GM23338 (cell line): ENCODE measurements at places on chromosomes 5 and 9. TPM values are rescaled to one million over a fixed set of nuclear protein-coding genes. Genes with fewer than 3 reads are reported as not detected.

DNA sequence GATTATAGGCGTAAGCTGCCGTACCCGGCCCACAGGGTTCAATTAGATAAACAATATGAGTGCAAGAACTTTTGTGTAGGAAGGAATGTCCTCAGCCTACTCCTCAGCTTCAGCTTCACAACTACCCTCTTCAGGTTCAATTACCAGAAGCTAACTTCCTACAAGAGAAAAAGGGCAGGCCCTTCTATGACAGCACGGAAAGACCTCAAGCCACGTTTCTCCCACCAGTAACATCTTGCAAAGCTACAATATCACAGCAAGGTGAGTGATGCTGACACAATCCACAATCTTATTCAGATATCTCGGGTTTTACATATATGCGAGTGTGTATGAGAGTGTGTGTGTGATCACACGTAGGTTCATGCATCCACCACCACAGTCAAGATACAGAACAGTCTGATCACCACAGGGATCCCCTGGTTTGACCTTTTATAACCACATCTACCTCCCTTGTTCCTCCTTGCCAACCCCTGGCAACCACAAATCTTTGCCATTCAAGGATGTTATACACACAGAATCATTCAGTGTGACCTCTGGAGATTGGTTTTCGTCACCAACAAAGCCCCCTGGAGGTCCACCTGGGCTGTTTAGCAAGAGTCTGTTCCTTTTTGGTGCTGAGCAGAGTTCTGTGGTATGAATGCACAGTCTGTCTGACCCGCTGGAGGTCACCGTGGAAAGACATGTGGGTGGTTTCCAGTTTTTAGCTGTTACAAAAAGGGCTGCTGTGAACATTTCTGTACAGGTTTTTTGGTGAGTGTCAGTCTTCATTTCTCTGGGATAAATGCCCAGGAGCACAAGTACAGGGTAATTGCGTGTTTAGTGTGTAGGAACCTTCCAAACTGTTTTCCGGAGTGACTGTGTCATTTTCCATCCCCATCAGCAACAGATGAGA is 38.2 kb downstream of the IPPK start:
- no peaks in the 10 kb centered on the region for H3K27me3 ChIP-seq
- no peak overlapping the region for H3K4me3 ChIP-seq
- H3K27ac ChIP-seq = no peak overlapping the region
- H3K36me3 ChIP-seq = peaks cover 8% of the 10 kb centered on the region; the same call in 1 of the 2 replicates

DNA sequence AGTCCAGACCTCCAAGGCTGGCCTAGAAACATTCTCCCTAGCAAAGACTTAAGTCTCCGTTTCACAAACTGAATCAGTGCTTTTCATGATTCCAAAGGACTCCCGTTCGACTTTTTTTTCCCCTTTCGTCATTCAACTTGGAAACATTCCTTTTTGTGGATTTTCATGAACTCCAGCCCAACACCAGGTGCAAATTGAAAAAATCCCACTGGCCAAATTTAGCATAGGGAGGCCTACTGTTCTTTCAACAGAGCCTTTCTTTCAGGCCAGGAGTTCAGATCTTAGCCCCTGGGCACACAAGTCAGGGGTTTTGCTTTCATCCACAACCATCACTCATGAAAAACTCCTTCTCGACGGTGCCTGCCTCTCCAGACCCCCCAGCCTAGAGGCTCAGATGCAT is 285.3 kb downstream of the PIK3R1 start:
- no peak overlapping the region for H3K27ac ChIP-seq
- no peaks in the 10 kb centered on the region for H3K4me1 ChIP-seq
- H3K36me3 ChIP-seq = peaks cover 12% of the 10 kb centered on the region
- H3K4me3 ChIP-seq = no peak overlapping the region
- DNase-seq = no peak
- H3K27me3 ChIP-seq = no peaks in the 10 kb centered on the region

DNA sequence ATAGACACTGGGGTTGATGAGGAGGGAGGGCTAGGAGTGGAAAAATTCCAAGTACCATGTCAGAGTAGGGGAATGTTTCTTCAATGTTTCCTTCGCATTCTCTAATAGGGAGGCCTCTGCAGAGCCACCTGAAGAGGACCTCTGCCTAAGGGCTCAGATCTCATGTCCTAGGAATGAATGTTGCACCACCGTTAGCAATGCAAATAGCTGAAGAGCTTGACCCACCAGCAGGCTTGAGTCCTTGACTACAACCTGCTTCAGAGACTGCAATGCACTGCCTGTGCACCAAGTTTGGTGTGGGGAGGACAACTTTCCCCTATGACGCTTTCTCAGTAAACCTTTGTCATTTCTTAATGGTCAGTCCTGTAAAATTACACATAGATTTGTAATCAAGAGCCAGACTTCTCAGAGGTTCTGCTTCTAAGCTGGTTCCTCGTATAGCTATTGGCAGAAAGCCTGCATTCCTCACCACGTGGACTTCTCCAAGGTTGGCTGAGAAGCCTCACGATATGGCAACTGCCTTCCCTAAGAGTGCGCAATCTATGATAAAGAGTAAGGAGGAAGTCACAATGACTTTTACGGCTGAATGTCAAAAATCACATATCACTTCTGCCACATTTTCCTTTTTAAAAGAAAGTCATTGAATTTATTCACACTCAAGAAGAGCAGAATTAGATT is 600.7 kb upstream of the PTGER4 start:
- no peak for DNase-seq
- H3K4me3 ChIP-seq = no peak overlapping the region
- H3K27me3 ChIP-seq = no peaks in the 10 kb centered on the region
- H3K4me1 ChIP-seq = 0 out of 2 replicates have a peak, but pooled peaks cover 2% of the 10 kb centered on the region
- H3K36me3 ChIP-seq = no peaks in the 10 kb centered on the region

TRIM7 gene
- total RNA-seq = 0.56 and 0.66 TPM in 2 replicates

DNA sequence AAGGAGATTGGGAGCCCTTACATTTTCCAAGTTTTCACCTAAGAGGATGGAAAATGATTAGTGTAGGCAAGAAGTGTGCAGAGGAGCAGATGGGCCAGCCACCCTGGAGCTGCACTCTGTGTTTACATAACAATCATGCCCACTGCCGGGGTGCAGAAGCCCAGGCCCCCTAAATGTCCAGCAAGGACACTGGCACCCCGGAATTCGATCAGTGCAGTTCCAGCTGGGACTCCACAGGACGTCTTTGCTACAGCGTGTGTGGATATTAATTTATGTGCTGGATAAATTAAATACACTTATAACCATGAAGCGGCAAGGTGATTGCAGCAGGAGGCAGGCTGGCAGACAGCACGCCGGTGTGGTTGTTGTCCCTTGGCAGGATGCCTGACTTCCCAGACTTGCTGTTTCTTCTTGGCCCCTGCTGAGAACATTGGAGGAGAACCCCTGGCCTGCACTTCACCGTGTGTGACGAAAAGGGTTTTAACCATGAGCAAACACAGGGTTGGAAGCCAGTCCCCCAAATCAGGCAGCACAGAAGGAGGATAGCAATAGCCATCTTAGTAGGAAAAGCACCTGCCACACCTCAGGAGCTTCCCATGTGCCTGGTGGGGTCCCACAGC is 73.7 kb downstream of the GADD45G start:
- peak; percentile 45 for DNase-seq
- peaks cover 4% of the 10 kb centered on the region; the same call in 1 of the 2 replicates for H3K27me3 ChIP-seq
- no peaks in the 10 kb centered on the region for H3K36me3 ChIP-seq

DNA sequence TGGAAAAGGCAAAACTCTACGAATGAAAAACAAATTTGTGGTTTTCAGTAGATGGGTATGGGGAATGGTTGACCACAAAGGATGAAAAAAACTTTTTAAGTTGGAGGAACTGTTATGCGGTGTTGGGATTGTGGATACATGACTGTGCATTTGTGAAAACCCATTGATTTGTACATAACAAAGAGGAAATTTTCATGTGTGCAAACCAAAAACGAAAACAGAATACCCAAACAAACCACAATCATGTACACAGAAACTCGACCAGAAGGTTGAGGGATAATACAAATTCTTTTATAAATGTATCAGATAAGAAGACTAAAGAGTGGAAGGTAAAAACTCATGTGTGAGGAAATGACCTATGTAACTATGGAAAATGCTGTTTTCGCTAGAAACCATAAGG is 1012.4 kb downstream of the CDH18 start:
- peaks cover 13% of the 10 kb centered on the region for H3K4me1 ChIP-seq
- DNase-seq = no peak

DNA sequence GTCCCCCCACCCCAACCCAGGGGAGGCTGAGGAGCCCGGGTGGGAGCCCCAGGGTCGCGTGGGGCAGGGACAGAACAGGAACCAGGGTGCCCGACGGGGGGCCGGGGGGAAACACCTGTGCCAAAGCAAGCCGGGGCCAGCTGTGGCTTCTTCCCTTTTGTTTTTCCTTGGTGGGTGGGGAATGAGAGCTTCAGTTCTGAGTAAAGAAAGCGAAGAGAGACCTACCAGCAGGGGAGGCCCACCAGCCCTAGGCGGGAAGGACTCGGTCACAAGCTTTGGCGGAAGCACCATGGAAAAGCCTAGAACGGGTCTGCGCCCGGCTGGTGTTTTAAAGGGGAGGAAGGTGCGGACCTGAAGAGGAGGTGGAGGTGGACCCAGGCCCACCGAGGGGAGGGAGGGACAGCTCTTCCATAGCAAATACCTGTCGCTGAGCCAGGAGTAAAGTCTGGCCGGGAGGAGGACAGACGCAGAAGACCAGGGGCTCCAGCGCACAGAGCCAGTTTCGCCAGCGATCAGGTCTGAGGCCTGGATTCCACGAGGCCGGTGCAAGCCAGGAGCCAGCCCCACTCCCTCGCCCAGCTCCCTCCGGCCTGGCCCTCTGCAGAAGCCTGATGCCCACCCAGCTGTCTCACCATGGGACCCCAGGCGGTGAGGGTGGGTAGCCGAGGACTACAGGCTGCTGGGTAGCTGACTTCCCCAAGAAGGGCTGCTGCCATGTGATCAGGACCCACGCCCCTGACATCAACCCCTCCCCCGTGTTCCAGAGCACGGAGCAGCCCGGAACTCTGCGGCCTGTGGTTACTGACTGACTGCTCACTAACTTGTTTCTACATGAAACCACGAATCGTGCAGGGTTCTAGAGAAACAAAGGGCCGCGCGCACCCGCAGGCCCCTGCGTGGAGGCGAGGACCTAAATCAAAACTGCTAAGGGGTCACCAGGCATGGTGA is 849 bp upstream of the MGAT1 start:
- H3K27ac ChIP-seq = peak overlapping the region; percentile 96
- no peaks in the 10 kb centered on the region for H3K36me3 ChIP-seq
- DNase-seq = peak; percentile 77
- H3K27me3 ChIP-seq = no peaks in the 10 kb centered on the region

DNA sequence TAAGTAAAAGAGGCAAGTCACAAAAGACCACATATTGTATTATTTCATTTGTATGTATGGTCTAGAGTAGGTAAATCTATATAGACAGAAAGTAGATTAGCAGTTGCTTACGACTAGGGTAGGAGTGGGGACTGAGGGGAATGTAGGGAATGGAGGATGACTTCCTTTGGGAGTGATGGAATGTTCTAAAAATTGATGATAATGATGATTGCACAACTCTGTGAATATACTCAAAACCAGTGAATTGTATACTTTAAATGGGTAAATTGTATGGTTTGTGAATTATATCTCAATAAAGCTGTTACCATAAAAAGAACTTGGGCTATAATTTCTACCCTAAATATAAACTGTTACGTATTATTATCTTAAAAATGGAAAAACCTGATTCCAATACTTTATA is 35.0 kb downstream of the ADAMTS6 start:
- DNase-seq = no peak
- no peaks in the 10 kb centered on the region for H3K4me1 ChIP-seq
- no peak overlapping the region for H3K4me3 ChIP-seq
- H3K36me3 ChIP-seq = no peaks in the 10 kb centered on the region
- no peak overlapping the region for H3K27ac ChIP-seq
- no peaks in the 10 kb centered on the region for H3K27me3 ChIP-seq

PCDHGB2 gene
- total RNA-seq = 5.0 and 5.8 TPM in 2 replicates

OSMR gene
- total RNA-seq = 2.3 and 2.6 TPM in 2 replicates

- H3K36me3 ChIP-seq = 0 out of 2 replicates have a peak, but pooled peaks cover 5% of the 10 kb centered on the region
- H3K4me1 ChIP-seq = no peaks in the 10 kb centered on the region
- H3K4me3 ChIP-seq = no peak overlapping the region
- H3K27ac ChIP-seq = no peak overlapping the region
Observed at GRCh38 chr9:128225770-128226411, 22.7 kb downstream of the DNM1 start.

SLC25A48 gene
- total RNA-seq = 1.4 and 1.5 TPM in 2 replicates

GRCh38 chr9:711761-712553 is 129.5 kb upstream of the DMRT1 start:
- H3K27ac ChIP-seq = no peak overlapping the region
- H3K36me3 ChIP-seq = no peaks in the 10 kb centered on the region; the same call in 1 of the 2 replicates
- H3K4me3 ChIP-seq = no peak overlapping the region
- peaks cover 5% of the 10 kb centered on the region for H3K4me1 ChIP-seq
- DNase-seq = no peak
- H3K27me3 ChIP-seq = no peaks in the 10 kb centered on the region

TENT4A gene
- total RNA-seq = 20.2 and 24.0 TPM in 2 replicates

LRRC70 gene
- total RNA-seq = 1.7 and 2.7 TPM in 2 replicates

GGTA1 gene
- not detected in 2 replicates for total RNA-seq

DNA sequence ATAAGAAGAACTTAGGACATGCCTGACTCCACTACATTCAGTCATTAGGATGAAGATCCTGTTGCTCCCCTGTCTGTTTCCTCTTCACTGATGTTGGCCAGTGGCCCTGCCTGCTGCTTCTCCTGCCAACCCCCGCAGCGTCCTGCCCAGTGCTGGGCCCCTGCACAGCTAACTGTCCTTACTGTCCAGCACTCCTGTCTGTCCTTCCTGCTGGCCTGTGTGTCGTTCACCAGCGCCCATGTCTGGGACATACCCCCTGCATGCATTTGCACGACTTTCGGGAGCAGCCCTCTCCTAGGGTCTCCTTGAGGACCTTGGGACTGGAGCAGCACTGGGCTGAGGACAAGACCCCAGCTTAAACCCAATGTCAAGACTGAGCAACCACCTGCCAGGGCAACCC is 547.6 kb downstream of the BNC2 start:
- no peaks in the 10 kb centered on the region for H3K27me3 ChIP-seq
- H3K27ac ChIP-seq = no peak overlapping the region
- no peaks in the 10 kb centered on the region for H3K36me3 ChIP-seq
- H3K4me1 ChIP-seq = no peaks in the 10 kb centered on the region

DNA sequence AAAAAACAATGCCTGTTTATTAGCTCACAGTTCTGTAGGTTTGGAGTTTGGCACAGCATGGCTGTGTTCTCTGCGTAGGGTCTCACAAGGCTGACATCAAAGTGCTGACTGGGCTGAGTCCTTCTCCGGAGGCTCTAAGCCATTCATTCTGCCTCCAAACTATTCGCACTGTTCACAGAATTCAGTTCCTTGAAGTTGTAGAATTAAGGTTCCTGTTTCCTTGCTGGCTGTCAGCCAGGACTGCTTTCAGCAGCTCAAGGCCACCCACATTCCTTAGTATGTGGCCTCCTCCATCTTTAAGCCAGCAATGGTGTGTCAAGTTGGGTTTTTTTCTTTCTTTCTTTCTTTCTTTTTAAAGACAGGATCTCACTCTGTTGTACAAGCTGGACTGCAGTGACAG is 161.9 kb downstream of the CDH6 start:
- H3K4me3 ChIP-seq = no peak overlapping the region
- DNase-seq = no peak
- H3K27me3 ChIP-seq = no peaks in the 10 kb centered on the region
- H3K27ac ChIP-seq = no peak overlapping the region
- no peaks in the 10 kb centered on the region for H3K4me1 ChIP-seq

DDX4 gene
- 0.83 TPM in 1 of 2 replicates, not detected in the other for total RNA-seq
